ENCODE measurements at places on chromosomes 11 and 22. TPM values are rescaled to one million over a fixed set of nuclear protein-coding genes. Genes with fewer than 3 reads are reported as not detected.

DNA sequence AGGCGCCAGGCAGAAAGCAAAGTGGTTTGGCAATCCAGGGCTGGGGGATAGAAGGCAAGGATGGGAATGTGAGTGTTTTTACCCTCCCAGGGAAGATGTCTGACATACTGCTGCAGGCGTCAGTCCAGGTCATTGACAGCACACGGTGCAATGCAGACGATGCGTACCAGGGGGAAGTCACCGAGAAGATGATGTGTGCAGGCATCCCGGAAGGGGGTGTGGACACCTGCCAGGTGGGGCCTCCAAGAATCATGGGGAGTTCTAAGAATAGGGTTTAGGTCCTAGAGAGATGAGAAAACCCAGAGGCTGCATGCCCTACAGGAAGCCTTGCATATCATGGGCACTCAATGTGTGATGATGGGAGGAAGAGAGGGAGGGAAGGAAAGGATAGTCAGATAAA lies 28.3 kb upstream of the SMIM35 start:
- DNase-seq = no peak

The CHRM1 gene
- polyA plus RNA-seq = not detected

GRCh38 chr11:73784080-73784634 lies 3.5 kb upstream of the MRPL48 start:
- peak; percentile 41 for DNase-seq

GRCh38 chr22:29345932-29346331 lies 30.4 kb upstream of the RASL10A start:
- no peak for DNase-seq

- DNase-seq = no peak
Measured at GRCh38 chr11:96303980-96304379, 39.0 kb downstream of the MAML2 start.

GRCh38 chr11:30436801-30437200 lies 113.9 kb downstream of the ARL14EP start:
- no peak for DNase-seq

The CRACR2B gene
- 2.9 TPM for polyA plus RNA-seq

All from liver (tissue), 10 donors.